ENCODE measurements at places on chromosomes 5 and 9.

GRCh38 chr5:54956922-54957321, 28.5 kb downstream of the ESM1 start:
- DNase-seq: no peak

GRCh38 chr5:151182976-151183375, 25.4 kb upstream of the ANXA6 start:
- DNase-seq: no peak

- no peak for DNase-seq
Measured at GRCh38 chr5:173796721-173797495, 91.2 kb upstream of the CPEB4 start.

- no peak for DNase-seq
Measured at GRCh38 chr5:52041842-52042241, 658.6 kb downstream of the ISL1 start.

GRCh38 chr9:133845440-133845839, 107.3 kb upstream of the SARDH start:
- DNase-seq: no peak

DNA sequence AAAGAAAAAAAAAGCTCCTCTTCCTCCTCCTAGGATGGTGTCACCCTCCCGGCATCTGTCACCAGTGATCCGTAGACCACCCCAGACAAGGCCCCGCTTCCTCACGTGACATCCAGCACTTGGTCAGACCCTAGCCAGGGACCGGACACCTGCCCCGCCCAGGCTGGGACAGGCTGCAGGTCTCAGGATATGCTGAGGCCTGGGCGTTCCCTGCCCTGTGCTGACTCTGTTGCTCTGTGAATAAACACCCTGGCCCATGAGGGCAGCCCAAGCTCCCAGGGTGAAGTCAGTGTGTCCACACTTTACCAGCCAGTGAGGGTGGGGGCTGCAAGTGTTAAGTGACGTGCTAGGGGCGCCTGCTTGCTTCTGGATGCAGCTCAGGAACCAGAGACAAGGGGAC, 5.6 kb downstream of the EDF1 start:
- no peak for DNase-seq

DNA sequence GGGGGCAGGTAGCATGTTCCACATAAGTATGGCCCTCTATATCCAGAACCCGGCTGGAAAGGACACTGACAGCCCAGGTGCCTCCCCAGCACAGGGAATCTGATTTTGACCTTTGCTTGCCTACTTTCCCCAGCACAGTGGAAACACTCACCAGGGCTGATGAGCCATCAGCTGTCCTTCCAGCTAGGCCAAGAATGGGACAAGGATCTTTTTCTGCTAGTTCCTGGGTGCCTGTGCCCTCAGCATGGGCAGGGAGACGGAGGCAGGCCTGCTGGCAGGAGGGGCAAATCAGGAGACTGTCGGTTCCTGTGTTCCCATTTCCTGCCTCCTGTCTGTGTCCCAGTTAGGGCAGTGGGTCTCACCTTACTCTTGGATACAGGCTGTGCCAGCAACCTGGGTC, 1.1 kb downstream of the CYFIP2 start:
- DNase-seq: no peak

DNA sequence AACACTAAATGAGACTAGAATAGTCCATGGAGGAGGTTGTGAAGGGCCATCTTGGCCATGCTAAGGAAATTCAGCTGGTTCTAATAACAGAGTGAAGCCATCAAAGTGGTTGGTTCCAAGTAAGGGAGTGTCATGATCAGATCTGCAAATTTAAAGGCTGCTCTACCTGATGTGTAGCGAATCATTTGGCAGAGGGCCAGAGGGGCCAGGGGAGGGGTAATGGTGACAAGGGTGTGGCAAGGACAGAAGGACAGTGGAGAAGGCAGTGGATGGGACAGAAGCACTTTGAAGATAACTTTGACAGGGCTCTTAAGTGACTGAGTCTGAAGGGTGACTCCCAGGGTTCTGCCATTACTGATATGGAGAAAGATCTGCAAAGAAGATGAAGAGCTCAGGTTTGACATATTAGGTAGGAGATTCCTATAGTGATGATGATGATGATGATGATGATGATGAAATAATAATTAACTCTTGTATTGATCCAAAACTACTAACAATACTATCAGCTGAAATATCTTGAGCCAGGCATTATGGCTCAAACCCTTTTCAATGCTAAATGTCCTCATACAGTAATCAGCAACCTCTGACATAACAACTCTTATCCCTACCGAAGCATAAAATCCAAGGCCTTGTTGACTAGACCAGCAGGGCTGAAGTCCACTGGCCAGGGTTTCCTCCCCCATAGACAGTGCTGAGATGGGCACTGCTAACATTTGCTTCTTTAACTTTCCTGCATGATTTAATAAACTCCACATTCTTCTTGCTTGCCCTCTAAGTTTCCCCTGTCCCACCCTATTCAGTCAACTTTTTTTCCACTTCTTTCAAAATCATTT, 20.0 kb downstream of the KIAA1191 start:
- DNase-seq: no peak

- no peak for DNase-seq
Measured at GRCh38 chr5:160905285-160905684, 53.3 kb upstream of the ATP10B start.

- no peak for DNase-seq
Measured at GRCh38 chr5:168604436-168604835, 25.3 kb upstream of the PANK3 start.

DNA sequence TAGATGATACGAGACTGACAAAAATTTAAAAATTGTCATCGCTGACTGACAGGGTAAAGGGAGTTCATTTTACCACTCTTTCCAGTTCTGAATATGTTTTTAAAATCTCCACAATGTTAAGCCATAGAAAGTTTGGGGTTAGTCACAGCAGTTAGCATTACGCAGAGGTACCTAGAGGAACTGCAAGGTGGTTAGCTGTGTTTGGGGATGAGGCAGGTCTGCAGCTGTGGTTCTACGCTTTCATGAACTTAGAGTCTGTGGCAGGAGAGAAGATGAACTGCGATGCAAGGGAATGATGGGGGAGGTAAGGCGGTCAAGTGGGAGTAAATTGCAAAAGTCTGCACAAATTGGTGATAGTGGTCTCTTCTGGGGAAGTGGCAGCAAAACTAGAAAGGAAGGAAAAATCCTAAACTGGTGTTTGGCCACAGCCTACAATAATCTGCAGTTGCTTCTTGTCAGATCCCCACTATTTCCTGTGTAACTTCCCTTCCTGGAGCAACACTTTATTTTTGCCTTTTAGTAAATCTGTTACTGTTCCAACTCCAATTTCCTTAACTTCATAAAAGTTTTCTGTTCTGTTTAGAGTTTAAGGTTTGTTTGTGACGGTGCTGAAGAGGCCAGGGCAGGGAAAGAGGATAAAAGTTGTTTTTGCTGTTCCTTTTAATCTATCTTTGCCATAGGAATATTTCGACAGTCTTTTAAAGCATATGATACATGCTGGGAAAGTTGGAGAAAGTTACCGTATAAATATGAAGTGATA, 38.6 kb upstream of the SNX2 start:
- no peak for DNase-seq

DNA sequence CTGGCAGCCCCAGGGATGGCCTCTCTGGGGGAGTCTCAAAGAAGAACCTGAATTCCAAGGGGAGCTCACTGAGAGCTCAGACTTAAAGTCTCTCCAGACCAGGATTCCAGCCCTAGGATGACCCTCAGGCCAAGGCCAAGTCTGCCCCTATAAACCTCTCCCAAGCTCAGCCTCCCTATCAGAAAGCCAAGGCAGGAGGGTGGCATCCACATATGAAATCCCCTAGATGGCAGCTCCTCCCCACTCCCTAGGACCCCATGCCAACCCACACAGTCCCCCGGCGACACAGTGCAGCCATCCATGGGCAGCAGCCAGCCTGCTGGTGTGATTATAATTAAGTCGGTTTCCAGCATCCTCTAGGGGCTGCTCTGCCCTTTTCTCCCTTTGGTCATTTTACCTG, 269.9 kb downstream of the CDK5RAP2 start:
- DNase-seq: no peak

GRCh38 chr5:10678244-10678643, 82.8 kb downstream of the DAP start:
- no peak for DNase-seq

DNA sequence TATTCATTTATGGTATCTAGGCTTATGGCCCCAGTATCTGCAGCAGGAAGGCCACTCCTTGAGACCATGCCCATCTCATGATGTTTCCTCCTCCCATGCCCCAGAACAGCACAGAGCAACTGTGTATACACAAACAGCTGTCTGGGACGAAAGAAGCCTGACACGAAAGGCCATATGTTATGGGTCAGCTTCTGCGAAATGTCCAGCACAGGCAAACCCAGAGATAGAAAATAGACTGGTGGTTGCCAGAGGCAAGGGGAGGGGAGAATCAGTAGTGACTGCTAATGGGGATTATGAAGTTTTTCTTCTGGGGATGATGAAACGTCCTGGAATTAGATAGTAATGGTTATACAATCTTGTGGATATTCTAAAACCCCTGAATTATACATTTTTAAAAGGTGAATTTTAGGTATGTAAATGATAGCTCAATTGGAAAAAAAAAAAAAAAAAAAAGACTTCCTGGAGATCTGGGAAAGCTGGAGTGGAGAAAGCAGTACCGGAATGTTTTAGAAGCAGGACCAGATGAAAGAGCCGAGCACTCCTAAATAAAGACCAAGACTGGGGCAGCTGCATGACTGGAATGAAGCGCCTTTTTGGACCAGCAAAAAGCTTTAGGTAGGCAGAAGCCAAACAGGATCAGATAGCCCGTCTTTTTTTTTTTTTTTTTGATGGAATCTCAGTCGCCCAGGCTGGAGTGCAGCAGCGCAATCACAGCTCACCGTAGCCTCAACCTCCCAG, 29.2 kb downstream of the PCDHGC5 start:
- DNase-seq: no peak

DNA sequence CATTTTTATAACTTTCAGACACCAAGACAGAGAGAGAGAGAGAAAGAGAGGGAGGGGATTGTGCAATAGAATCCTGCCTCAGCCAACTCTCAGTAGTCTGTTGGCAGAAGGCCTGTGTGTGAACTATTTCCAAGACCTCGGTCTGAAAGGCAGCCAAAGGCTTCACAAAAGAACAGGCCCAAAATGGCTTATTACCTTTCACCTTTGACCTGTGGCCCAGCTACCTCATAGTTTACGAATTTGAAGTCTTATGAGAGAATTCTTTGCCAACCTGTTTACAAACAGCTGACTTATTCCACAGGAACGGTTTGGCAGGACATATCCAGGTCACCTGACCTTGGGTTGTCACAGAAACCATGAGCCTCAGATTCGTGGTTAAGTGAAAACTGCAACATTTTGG, 48.6 kb downstream of the NR2F1-AS1 start:
- no peak for DNase-seq

DNA sequence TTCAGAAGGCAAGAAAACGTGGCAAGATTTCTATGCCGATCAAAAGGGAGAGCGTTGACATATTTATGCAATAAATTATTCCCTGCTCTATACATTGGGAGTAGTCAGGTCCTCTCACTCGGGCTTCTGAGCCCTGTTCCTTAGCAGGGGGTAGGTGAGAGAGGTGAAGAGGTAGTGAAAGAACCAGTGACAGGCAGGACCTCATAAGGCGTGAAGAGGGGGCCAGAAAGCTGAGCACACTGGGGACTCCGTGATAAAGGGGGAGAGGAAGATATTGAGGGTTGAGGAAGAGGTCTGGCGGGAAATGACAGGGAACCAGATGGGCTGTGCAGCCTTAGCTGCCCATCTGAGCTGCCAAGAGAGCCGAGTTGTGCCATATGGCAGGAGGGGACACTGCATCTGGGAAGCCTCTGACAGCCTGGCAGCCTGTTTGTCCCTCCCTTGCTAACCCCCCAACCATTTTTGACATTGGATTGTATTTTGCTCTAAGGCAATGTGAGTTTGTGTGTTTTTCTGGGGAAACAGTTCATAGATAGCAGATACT, 782 bp upstream of the CDC20B start:
- no peak for DNase-seq

GRCh38 chr5:175282611-175283225, 161.3 kb downstream of the DRD1 start:
- DNase-seq: no peak

GRCh38 chr9:6802926-6803325, 45.2 kb downstream of the KDM4C start:
- DNase-seq: no peak

DNA sequence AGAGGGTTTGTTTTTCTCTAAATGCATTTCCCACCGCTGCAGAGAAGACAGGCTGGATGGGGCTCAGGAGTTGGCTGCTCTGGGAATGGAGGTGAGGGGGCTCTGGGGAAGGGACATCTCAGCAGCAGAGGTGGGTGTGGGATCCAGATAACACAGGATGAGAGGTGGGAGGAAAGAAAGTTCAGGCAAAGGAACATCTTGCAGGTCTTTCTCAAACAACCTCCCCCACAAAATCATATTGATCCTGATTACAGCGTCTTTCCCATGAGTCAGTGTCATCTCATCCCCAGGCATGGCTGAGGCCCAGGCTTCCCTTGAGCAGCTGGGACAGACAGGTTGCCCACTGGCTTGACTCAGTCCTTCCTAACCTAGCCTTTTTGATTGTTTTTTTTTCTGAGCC, 11.3 kb upstream of the ACSL6 start:
- no peak for DNase-seq

DNA sequence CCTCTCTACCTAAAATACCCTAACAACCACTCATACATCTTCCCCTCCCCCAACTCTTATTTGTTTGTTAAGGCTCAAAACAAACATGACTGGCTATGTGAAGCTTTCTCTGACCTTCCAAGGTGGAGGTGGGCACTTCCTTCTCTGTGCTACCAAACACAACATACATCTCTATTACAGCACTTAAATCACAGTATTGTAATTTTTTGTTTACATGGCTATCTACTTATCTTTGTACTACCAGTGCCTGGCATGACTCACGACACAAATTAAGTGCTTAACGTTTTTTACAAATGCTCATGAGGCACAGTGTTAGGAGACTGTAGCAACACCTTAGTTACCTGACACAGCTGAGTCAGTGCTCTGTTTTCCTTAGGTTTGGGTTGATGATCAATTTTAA, 18.6 kb downstream of the HOMER1 start:
- DNase-seq: no peak

- DNase-seq: no peak
Measured at GRCh38 chr5:68370196-68370595, 154.6 kb downstream of the PIK3R1 start.
